Activated naive CD4-positive, alpha-beta T cell (primary cell): ENCODE measurements at places on chromosomes 5 and 9.
A peak's percentile ranks its signal among the peaks of the same experiment; 100 is the strongest.

DNA sequence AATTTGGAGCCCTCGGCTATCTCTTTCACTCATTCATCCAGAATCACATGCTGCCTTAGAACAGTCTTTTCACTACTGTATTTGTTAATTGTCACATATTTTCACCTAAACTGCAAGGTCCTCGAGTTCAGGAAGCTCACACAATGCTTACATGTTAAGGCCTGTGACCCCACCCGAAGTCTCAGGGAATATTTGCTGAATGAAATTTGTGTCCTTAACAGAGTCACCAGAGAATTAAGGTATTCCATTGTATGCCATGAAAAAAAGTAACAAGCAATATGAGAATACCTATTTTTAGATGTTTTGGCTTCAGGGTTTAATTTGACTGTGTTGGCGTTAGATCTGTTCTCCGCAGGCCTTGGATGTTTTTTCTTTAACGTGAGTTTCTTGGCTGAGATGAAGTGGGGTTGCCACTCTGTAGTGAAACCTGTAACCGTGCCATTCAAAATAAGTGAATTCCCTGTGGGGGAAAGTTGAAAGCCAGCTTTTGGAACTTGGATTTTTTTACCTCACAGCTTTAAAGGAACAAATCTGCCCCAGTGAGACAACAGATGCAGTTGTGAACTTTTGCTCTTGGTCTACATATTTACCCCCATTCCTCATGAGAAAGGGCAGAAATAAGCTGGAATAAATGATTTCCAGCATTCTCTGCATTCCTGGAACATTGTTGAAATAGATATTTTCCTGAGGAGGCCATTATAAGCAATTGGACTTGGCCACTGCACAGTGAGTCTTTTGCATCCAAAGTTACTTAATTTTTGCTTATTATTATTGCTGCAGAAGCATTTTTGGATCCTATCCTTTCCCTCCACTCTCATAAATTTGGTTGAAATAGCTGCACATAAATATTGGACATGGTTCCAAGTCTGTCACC, 35.9 kb upstream of the FBP1 start:
- DNase-seq, result no peak

GRCh38 chr5:28369418-28369817, 1331.0 kb upstream of the CDH9 start:
- no peak for DNase-seq

- DNase-seq, result no peak
Measured at GRCh38 chr9:123642291-123643278, 286.6 kb downstream of the CRB2 start.

- no peak for DNase-seq
Measured at GRCh38 chr9:4065054-4065453, 234.8 kb downstream of the GLIS3 start.

DNA sequence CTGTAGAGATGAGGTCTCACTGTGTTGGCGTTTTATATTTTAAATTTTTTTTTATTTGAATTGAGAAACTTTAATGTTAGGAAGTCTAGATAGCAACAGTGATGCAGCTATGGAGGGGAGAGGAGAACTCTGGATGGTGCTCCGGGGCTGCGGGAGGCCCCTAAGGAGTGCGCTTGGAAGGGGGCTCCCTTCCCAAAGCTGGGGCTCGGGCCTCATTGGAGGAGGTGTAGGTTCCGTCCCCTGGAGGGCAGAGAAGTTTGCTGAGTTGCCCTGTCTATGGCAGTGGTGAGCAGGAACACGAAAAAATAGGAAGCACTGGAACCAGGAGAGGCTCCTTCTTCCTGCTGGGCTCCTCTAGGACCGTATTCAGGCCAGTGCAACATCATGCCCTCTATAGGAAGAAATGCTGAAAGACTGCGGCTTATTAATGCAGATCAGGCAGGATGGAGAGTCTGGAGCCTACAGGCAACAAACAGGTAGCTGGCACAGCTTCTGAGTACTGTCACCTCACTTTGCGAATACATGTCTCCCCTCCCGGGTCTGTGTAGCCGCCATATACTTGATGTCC, 16.1 kb downstream of the AHRR start:
- no peak for DNase-seq

- DNase-seq, result no peak
Measured at GRCh38 chr9:137162505-137163364, 7.1 kb downstream of the LRRC26 start.

GRCh38 chr5:61089351-61089750, 72.9 kb downstream of the SMIM15 start:
- no peak for DNase-seq

- DNase-seq, result no peak
Measured at GRCh38 chr5:90557871-90558270, 726 bp upstream of the ADGRV1 start.

DNA sequence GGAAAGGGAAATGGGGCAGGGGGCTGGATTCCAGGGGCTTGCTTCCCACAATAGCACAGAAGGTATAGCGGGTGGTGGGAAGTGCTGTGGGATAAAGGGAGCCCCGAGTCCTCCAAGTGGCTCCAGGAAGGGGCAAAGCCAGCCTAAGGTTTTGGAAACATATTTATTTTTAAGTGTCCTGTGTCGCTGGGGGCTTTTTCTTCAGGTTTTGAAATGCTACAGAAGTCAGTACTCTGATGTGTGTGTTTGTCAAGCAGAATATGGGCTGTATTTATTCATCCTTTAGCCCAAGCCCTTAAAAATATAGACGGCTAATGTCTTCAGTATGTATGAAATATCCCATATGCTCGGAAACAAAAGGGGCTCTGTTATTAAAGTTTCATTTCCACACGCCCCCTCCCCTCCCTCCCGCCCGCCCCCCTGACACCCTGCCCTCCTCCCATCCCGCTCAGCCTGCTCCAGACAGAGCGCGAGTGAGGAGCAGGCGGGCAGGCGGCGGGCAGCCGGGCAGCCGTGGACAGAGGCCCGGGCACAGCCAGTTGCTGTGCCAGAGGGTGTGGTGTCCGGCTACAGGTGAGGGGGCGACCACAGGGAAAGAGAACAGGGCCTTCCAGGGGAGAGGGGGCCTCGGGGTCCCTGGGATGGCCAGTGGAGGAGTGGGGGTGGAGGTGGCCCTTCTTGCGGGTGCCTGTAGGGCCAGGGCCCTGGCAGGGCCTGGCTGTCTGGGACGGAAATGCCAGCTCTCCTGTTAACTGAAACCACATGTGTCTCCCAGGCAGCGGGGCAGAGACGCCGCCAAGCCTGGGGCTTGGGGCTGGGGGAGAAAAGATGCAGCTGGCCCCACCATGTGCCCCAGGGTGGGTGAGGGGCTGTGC, 39.6 kb upstream of the SYNPO start:
- DNase-seq, result no peak

DNA sequence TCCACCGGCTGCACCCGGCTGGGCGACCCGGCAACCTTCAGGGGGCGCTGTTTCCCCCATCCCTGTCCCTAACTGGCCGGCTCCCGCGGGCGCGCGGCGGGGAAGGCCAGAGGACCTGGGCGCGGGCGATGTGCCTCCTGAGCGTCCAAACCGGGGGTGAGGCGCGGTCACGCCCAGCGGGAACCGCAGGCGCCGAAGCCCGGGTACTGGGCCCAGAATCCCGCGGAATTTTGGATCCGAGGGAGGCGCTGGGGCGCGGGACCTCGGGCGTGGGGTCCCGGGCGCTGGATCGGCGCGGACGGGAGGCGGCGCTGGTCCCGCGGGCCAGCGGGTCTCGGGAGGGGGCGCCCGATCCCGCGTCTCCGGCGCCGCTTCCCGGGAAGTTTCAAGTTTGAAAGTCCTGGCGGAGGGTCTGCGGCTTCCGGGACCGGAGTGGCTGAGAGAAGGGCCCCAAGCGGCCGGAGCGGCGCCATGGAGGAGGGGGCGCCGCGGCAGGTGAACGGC, at the start of gene PKN3:
PKN3 (plus strand) TSS at position 59 of the 504 bp plus-strand sequence; CDS start at position 472, 413 bp downstream.
- peak; percentile 77 for DNase-seq

DNA sequence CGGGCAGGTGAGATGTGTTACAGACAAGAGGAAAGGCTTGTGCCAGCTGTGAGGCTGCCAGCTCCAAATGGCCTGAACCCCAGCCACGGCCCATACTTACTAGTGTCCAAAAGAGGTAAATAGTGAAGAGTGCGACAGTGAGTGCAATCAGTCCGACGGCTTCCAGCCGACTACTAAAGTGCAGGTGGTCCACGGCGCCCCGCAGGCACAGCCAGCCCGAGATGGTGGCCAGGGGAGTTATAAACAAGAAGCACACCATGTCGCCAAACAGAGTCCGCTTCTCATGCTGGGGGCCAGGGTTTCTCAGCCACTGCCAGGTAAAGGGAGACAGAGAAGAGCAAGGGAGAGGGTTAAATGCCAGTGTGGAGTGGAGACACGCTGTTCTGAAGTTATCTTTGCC, 101.1 kb downstream of the LMNB1 start:
- DNase-seq, result no peak

- no peak for DNase-seq
Measured at GRCh38 chr5:113087976-113088514, 111.4 kb downstream of the DCP2 start.

DNA sequence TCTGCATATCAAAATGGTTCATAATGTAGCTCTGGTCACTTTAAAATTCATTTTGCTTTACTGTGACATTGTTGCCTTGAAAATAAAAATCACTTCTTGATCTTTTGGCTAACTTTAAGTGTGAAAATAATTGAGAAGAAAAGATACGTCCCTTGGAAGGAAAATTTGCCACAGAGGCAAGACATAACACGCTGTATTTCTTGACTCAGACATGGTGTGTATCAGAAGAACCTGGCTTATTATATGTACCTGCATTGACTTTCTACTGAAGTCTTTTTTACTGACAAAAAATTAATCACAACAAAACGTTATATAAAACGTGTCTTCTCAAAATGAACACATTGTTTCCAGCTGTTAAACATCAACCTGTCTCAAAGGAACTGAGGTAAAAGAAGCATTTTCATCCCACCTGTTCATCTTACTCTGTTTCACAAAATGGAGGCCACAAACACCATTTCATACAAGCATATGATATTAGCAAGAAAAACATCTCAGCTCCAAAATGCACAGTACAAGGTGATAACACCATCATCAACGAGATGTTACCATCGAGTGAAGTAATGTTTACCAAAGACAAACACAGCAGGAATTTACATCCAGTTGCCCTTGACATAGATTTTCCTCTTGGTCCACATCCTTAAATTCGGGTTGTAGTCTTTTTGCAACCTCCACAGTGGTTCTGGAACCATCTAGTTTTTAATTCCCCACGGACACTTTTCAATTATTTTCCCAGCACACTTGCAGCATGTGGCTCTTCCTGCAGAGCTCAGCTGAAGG, 179.9 kb downstream of the GLIS3 start:
- no peak for DNase-seq

- no peak for DNase-seq
Measured at GRCh38 chr5:112366987-112367386, 52.1 kb downstream of the EPB41L4A start.

DNA sequence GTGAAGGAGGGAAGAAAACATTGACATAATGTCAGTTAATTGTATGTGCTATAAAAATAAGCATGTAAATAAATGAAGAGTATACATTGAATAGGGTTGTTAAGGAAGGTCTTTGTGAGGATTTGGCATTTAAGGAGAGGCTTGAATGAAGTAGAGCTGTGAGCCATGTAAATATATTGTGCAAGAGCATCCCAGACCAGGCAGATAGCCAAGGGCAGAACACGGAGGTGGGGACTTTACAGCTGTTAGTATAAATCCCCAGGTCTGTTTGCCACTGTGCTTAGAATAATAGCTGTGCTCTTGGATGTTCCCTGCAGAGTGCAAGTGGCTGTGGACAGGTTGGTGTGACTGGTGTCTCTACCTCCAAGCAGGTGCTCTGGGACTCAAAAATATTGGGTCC, 211.7 kb downstream of the LRRC70 start:
- DNase-seq, result no peak

DNA sequence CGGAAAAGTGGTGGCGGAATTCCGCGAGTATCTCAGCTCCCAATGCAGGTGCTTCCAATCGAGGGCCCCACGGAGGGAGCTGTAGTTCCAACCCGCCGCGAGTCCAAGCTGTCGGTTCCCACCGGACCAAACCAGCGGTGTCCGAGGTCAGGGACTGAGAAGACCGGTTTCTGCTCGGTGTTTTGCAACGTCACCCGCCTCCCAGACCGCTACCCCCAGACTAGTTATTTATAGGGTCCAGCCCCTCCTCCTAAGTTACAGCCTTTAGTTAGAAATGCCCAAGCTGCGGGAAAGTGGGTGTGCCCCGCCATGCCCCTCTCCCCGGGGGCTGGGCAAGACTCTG, 677 bp upstream of the MYORG start:
- DNase-seq, result no peak

GRCh38 chr5:147935032-147935431, 28.7 kb upstream of the C5orf46 start:
- no peak for DNase-seq

DNA sequence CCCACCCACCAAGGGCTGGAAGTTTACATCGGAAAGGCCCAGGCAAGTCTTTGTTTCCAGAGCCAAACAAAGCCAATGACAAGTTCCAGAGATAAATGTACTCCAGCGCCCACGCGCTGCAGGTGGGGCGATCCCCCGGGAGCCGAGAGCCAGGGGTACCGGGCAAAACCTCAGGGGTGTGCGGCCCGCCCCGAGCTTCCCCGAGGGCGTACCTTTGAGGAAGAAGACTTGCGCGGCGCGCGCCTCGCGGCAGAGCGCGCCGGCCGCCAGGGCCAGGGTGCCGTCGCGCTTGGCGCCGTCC, 671 bp downstream of the DUSP1 start:
- no peak for DNase-seq

GRCh38 chr5:56552612-56553268, 262.6 kb upstream of the MAP3K1 start:
- DNase-seq, result no peak

DNA sequence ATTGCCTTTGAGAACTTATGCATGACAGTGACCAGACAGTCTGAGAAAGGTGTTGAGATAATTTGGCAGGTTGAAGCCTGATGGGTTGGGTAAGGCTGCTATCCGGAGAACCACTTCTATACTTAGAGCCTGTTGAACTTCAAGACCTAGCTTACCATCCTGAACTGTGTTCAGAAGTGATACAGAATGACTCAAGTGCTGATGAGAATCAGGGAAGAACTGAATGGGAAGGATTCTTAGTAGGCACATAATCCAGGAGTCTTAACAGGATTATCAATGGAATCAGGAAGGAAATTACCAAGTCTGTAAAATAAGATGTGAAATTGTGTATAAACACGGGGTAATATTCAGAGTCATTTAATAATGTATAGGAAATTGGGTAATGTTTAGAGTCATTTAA, 9.0 kb upstream of the PAPPA start:
- no peak for DNase-seq

- DNase-seq, result no peak
Measured at GRCh38 chr5:32233696-32234447, 59.8 kb upstream of the GOLPH3 start.

- no peak for DNase-seq
Measured at GRCh38 chr9:76227156-76227555, 167.1 kb downstream of the RFK start.

GRCh38 chr5:111472579-111472978, 39.8 kb downstream of the STARD4 start:
- DNase-seq, result no peak
